ENCODE measurements at places on chromosomes 6 and 20.

DNA sequence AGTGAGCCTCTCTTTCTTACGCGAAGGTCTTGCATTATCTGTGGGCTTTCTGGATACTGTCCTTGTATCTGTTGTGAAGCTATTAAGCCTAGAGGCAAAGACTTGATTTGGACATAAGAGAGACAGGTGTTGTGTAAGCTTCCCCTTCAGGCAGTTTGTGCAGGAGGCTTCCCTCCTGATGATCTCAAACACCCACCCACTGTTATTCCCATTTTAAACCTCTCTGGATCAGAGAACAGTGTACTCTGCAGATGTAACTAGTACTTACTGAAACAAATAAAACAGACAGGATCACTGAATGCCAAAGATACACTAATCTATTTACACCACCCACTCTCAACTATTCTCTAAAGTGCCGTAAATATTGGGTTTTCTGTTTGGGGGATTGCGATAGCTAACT, 113.8 kb upstream of the RAB32 start:
- DNase-seq: no peak

GRCh38 chr6:39945626-39946025, 11.4 kb upstream of the MOCS1 start:
- DNase-seq: no peak

DNA sequence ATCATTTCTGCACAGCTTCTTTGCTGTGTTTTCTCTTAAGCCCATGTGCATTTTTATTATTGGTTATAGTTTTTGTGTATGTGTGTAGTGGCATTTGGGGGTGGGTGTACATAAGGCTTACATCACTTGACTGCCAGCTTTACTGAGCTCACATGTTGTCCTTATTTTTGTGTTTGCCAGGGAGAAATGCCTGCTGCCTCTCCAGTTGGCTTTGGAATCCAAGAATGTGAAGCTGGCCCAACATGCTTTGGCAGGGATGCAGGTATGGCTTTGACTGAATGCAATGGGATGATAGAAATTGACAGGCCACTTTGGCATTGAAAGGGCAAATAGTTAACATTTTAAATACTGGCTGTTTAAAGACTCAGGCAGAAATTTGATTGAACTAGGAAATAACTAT, 11.4 kb downstream of the PBOV1 start:
- DNase-seq: no peak

DNA sequence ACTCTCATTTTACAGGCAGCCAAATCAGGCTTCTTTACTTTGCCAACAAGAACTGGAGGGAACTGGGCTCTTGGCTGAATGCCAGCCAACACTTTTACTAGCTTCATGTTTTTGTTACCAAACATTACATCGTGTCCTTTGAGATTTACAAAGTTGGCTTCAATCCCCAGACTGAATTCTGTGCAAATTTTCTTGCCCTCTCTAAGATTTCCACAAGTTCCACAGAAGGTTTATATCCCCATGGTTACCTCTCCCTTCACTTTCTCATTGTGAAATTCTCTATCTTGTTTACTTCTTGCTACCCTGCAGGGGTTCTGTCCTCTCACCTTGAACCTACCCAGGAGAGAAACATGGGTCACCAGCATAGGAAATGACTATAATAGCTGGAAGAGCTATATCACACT, 37.6 kb upstream of the PLCB1 start:
- no peak for DNase-seq

GRCh38 chr6:118780668-118781067, 113.3 kb upstream of the ASF1A start:
- no peak for DNase-seq

DNA sequence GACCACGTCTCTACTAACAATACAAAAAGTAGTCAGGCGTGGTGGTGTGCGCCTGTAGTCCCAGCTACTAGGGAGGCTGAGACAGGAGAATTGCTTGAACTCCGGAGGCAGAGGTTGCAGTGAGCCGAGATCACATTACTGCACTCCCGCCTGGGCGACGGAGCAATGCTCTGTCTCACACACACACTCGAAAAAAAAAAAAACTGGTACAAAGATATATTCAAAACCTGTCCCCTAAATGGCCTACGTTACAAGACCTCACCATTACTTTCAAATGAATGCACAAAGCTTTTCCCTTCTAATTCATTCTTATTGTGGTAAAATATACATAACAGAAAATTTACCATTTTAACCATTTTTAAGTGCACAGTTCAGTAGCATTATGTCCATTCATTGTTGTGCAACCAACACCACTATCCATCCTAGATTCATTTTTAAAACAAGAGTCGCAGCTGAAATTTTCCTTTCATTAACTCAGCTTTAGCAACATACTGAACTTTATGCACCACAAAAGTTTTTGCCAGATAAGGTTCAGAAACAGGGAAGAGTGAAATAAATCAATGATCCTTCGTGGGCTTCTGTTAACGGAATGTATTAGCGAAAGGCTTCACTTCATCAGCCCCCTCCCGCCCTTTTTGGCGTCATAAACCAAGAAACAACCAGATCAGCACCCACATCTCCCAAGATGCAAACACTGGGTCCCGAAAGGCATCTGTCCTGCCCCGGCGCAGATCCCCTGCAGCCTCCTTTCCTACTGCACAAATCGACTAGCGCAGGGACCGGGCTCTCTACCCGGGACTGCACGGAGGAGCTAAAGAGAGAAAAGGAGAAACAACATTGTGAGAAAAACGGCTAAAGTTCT, 825 bp upstream of the FAM135A start:
- DNase-seq: no peak

DNA sequence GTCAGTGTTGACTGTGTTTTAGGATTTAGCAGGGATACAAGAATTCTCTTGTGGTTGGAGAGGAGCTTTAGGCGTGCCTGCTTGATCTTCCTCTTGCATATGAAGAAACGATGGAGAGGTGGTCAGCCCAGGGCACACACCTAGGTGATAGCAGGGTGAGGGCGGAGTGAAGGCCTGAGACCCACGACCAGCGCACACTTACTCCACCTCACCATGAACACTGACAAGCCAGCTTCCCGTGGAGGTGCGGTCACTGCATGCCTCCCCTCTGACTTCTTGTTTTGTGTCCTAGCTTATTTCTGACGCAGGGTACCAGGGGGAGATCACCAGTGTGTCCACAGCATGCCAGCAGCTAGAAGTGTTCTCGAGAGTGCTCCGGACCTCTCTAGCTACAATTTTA, 8.1 kb downstream of the NELFCD start:
- no peak for DNase-seq
